ENCODE measurements at places on chromosomes 4 and X. TPM values are rescaled to one million over a fixed set of nuclear protein-coding genes. Genes with fewer than 3 reads are reported as not detected.

DNA sequence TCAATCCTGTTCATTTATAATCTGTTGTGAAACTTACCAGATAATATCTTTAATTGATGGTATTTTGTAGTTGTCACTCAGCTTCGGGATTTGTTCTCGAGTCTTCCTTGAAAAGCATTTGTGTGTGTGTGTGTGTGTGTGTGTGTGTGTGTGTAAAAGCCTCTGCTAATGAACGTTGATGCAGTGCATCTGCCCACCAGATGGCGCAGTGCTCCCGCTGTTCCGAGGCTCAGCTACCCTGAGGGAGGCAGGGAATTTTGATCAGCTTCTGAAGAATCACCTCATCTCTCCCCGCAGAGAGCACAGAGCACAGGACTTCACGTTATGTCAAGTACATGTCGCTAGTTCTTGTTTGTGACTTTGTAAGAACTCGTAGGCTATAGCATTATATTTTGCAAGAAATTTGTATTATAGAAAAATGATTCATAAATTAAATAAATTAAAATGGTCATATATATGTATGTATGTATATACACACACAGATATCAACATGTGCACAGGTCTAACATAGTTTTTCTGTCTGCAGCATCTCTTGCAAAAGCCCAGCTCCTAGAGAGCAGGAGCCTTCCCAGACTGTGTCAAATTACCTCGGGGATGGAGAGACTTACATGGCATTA is 316.7 kb upstream of the IGFBP7 start:
- H3K27ac ChIP-seq = no peak overlapping the region
- no peak overlapping the region for H3K4me3 ChIP-seq
- H3K27me3 ChIP-seq = no peaks in the 10 kb centered on the region
- peak; percentile 54 for DNase-seq
- H3K4me1 ChIP-seq = no peaks in the 10 kb centered on the region

DNA sequence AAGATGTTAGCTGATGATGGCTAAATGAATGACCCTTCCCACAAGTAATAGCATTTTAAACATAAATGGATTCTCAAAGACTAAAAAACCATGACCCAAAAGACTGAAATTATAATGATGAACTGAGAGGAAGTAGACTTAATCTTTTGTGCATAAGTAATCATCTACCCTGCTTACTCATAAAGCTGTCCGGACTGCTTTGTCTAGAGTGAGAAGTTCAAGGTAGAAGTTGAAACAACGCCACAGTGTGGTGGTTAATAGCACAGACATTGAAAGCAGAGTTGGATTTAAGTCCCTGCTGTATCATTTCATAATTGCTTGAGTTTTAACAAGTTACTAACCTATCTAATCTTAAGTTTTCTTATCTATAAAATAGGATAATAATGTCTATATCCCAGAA is 346.6 kb downstream of the CENPC start:
- no peak overlapping the region for H3K4me3 ChIP-seq
- DNase-seq = no peak
- H3K36me3 ChIP-seq = no peaks in the 10 kb centered on the region
- H3K27me3 ChIP-seq = no peaks in the 10 kb centered on the region

DNA sequence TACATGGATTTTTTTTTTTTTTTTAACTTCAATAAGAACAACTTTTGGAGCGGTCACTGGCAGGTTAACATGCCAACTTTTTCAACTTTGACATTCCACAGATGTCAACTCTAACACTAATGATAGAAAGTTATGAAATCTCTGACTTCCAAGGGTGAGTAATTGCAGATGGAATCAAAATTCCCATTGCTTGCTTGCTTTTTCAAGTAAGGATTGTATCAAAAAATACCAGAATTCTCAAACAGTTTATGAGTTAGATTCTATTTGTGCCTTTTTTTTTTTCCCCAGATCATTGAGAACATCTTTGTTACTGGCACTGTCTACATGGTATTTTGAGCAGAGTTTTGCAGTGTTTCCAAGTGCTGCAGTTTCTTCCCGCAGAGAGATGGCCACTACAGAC is 50.3 kb upstream of the OTUD4 start:
- no peaks in the 10 kb centered on the region for H3K36me3 ChIP-seq
- H3K27me3 ChIP-seq = no peaks in the 10 kb centered on the region
- H3K4me1 ChIP-seq = no peaks in the 10 kb centered on the region
- DNase-seq = no peak
- no peak overlapping the region for H3K4me3 ChIP-seq
- H3K27ac ChIP-seq = no peak overlapping the region

DNA sequence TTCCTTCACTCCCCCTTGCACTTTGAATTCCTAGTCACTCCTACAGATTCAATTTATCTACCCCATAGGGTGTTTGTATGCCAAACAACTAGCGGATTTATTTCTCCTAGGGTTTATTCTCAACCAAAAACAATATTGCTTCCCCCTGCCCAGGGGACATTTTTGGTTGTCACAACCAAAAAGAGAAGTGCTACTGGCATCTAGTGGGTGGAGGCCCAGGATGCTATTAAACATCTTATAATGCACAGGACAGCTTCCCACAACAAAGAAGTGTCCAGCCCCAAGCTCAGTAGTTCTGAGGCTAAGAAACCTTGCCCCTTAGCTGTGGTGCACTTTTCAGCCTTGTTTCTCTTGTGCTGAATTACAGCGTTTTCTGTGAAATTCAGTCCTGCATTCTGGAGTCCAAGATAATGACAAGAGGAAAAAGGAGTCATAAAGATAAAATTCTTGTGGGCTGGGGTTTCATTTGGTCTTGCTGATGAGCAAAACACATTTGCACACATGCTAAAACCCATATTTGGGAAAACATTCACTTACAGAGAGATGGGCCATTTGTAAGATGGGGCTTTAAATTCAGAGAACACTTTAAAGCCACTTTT is 11.2 kb upstream of the SYTL4 start:
- no peaks in the 10 kb centered on the region for H3K27me3 ChIP-seq
- no peak overlapping the region for H3K4me3 ChIP-seq
- peaks cover 2% of the 10 kb centered on the region for H3K4me1 ChIP-seq
- H3K36me3 ChIP-seq = no peaks in the 10 kb centered on the region
- DNase-seq = no peak

GRCh38 chrX:106481341-106481740 is 130.4 kb upstream of the RADX start:
- no peak overlapping the region for H3K27ac ChIP-seq
- H3K4me1 ChIP-seq = no peaks in the 10 kb centered on the region
- H3K36me3 ChIP-seq = no peaks in the 10 kb centered on the region
- DNase-seq = peak; percentile 37
- no peaks in the 10 kb centered on the region for H3K27me3 ChIP-seq

GRCh38 chrX:7263330-7263729 is 115.4 kb upstream of the PUDP start:
- no peaks in the 10 kb centered on the region for H3K4me1 ChIP-seq
- H3K36me3 ChIP-seq = no peaks in the 10 kb centered on the region
- DNase-seq = no peak
- no peaks in the 10 kb centered on the region for H3K27me3 ChIP-seq
- no peak overlapping the region for H3K4me3 ChIP-seq

DNA sequence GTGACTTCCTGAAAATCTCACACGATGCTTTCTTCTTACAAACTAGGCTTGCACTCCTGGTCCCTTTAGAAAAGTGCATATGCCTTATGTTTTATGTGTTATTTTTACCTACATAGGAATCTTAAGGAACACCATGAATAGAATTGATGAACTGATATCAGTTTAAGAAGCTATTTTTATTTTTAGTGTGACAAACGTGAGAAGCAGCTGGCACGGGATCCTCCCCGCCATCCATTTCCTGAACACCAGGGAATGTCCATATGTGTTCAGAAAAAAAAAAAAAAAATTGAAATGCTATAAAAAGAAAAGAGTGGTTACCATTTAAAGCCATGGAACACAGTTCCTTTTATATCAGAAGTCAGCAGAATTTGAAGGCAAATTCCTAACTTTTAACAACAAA is 1096.1 kb upstream of the PRKX start:
- H3K36me3 ChIP-seq = no peaks in the 10 kb centered on the region
- H3K4me1 ChIP-seq = no peaks in the 10 kb centered on the region

DNA sequence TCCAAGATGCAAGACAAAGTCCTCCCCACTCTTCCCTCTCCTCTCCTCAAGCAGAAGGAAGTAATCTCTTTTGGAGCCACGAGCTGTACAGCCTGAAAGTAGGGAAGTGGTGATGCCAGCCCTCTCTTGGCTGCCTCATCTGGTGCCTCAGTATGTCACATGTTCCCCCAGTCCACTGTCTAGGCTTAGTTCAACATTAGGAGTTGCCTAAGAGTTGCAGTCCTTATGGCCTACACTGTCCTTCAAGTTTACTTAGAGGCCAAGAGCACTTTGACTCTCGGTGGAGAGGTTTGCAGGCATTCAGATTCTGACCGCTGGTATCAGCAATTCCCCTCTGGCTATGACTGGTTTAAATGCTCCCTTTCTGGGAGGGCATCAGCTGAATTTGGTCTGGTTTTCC is 735.6 kb downstream of the GLUD2 start:
- no peak overlapping the region for H3K27ac ChIP-seq
- H3K4me3 ChIP-seq = no peak overlapping the region
- H3K36me3 ChIP-seq = no peaks in the 10 kb centered on the region
- no peak for DNase-seq
- no peaks in the 10 kb centered on the region for H3K4me1 ChIP-seq

- no peaks in the 10 kb centered on the region for H3K36me3 ChIP-seq
- no peak overlapping the region for H3K4me3 ChIP-seq
- H3K27me3 ChIP-seq = no peaks in the 10 kb centered on the region
- DNase-seq = no peak
- H3K27ac ChIP-seq = no peak overlapping the region
Measured at GRCh38 chrX:150152036-150152435, 211.1 kb upstream of the MAMLD1 start.

GRCh38 chr4:68960294-68961163 is 8.9 kb upstream of the UGT2A3 start:
- no peak for DNase-seq
- H3K27ac ChIP-seq = no peak overlapping the region
- H3K36me3 ChIP-seq = no peaks in the 10 kb centered on the region
- no peaks in the 10 kb centered on the region for H3K27me3 ChIP-seq

DNA sequence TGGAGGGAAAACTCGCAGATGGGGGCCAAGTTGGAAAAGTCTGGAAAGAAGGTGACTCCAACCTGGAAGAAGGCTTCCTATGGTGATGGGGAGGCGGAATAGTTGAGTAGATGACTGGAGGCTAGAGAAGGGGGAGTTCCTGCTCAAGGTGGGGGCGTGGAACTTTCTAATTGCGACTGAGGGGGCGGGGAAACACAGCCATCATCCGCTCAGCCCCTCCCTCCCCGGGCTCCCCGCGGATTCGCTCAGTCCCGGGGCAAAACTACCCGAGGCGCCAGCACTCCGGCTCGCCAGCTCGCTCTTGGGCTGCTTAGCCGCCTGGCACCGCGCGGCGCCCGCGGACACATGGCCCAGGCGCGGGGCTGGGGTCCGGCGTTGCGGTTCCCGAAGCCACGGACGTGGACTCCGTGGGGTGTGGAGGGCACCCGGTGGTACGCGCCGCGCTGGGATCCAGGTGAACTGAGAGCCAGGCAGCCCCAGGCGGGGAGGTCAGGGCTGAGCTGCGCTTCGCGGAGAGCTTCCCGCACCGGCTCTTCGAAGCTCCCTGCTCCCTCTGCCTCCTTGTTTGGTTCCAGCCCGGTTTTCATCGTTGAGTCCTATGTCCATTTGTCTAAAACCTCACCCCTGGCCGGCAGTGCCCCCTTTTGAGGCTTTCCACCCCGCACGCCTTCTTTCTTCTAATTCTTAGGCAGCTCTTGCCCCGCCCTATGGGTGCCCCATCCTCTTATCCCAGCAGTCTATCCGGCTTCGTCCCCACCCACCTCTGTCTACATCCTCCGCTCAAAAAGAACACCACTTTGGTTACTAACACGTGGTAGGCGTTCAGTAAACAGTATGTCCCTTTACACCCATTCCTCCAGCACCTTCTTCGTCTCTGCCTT is 38.9 kb downstream of the STARD8 start:
- H3K27ac ChIP-seq = peak overlapping the region; percentile 33
- H3K36me3 ChIP-seq = no peaks in the 10 kb centered on the region
- peak overlapping the region; percentile 40 for H3K4me3 ChIP-seq
- H3K4me1 ChIP-seq = no peaks in the 10 kb centered on the region
- H3K27me3 ChIP-seq = no peaks in the 10 kb centered on the region

DNA sequence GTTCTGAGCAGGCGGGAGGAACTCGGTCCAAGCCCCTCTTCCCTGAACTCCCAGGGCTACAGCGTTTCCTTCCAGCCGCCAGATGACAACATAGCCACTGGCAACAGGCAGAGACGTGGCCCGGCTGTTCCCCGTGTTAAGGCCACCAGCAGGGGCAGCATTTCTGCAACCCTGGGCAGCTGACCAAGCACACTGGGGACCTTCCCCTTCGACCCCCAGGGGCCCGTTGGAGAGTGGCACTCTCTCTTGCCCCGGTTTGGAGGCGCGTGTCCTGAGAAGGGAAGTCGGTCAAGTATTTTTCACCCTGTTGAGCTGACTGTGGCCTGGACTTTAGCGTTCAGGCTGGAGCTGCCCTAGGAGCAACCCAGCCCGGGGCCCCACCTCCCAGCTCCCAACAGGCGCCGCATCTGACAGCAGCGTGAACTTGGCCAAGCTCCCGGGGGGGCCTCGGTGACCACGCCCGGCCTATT is 37.6 kb downstream of the ZBTB49 start:
- H3K4me1 ChIP-seq = no peaks in the 10 kb centered on the region
- peak overlapping the region; percentile 11 for H3K27ac ChIP-seq
- H3K36me3 ChIP-seq = no peaks in the 10 kb centered on the region

DNA sequence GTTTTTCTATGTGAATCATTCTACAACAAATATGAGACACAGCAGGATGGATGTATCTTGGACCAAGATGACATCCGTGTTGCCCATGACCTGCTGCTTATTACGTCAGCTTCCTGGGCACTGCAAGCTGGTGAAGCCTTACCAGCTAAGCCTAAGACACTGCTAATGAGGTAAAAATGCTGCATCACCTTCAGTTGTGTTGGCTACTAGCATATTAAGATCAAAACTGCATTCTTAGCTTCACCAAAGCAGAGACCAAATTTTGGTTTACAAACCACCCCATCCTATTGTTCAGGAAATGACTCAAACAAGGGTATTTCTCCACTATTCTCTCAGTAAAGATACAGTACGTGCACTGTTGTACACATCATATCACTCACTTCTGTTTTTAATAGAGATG is 50.3 kb downstream of the MAML3 start:
- no peaks in the 10 kb centered on the region for H3K27me3 ChIP-seq
- H3K4me1 ChIP-seq = peaks cover 14% of the 10 kb centered on the region
- no peak overlapping the region for H3K27ac ChIP-seq
- no peaks in the 10 kb centered on the region for H3K36me3 ChIP-seq

DNA sequence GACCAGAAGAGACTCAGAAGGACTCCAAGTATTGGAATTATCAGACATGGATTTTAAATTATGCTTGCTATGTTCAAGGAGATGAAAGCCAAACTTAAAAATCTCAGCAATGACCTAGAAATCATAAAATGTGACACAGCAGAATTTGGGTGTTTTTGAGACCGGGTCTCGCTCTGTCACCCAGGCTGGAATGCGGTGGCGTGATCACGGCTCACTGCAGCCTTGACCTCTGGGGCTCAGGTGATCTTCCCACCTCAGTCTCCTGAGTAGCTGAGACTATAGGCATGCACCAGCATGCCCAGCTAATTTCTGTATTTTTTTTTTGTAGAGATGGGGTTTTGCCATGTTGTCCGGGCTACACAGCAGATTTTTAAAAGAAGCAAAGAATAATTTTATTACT is 12.7 kb downstream of the TAB3 start:
- H3K4me1 ChIP-seq = no peaks in the 10 kb centered on the region
- H3K27ac ChIP-seq = peak overlapping the region; percentile 25
- H3K4me3 ChIP-seq = no peak overlapping the region
- H3K27me3 ChIP-seq = no peaks in the 10 kb centered on the region
- DNase-seq = no peak

- no peak for DNase-seq
- H3K27ac ChIP-seq = no peak overlapping the region
- no peaks in the 10 kb centered on the region for H3K27me3 ChIP-seq
- H3K4me3 ChIP-seq = no peak overlapping the region
- no peaks in the 10 kb centered on the region for H3K4me1 ChIP-seq
Measured at GRCh38 chrX:108415891-108416290, 22.3 kb downstream of the COL4A6 start.

The OPRPN gene
- total RNA-seq = not detected

The LGI2 gene
- total RNA-seq = 0.08 TPM

The PAGE1 gene
- not detected for total RNA-seq

The CFP gene
- total RNA-seq = 14.1 TPM
